ENCODE measurements at places on chromosomes 16 and 17. TPM values are rescaled to one million over a fixed set of nuclear protein-coding genes. Genes with fewer than 3 reads are reported as not detected.

The DRC3 gene
- total RNA-seq, result not detected

The TNFRSF17 gene
- 92.4 TPM for total RNA-seq

GRCh38 chr17:13338421-13338820 is 263.3 kb downstream of the HS3ST3A1 start:
- H3K4me3 ChIP-seq, result no peak overlapping the region
- no peaks in the 10 kb centered on the region for H3K36me3 ChIP-seq
- no peaks in the 10 kb centered on the region for H3K4me1 ChIP-seq
- no peak overlapping the region for H3K27ac ChIP-seq

DNA sequence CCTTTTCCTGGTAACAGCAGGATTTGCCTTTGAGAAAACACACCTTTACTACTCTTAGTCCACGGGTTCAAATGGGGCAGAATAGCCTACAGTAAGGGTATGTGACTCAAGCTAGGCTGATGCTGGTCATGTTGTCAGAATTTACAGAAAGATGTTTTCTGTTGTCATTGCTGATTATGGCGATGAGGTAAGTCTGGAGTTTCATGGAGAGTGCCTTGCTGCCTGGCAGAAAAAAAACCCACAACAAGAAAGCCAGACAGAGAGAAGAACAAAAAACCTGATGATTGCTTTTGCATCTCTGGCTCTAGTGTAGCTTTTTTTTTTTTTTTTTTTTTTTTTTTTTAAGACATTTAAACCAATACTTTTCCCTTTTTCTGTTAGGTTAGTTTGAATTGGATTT is 47.9 kb downstream of the SLC6A4 start:
- no peaks in the 10 kb centered on the region for H3K4me1 ChIP-seq
- DNase-seq, result no peak
- H3K27me3 ChIP-seq, result no peaks in the 10 kb centered on the region
- H3K36me3 ChIP-seq, result peaks cover 5% of the 10 kb centered on the region
- no peak overlapping the region for H3K27ac ChIP-seq
